ENCODE measurements at places on chromosomes 5 and 9.

DNA sequence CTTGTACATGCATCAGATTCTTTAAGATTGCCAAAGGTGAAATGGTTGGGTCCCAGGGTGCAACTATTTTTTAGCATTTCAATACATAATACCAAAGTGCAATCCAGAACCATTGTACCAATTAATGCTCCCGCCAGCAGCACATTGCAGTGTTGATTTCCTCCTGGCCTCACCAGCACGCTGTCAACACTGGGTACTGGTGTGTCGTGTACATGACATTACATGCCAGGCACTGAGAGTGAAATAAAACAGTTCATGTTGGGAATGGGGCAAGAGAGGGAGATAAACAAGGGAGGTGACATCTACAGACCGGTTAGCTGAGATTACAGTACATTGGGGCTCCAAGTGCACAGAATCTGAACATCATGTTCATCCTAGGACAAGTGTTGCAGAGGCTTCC, 37.8 kb downstream of the HMGCS1 start:
- DNase-seq, result no peak

- peak; percentile 46 for DNase-seq
These were observed 102.8 kb downstream of the SNX18 start for GRCh38 chr5:54620141-54620933.

GRCh38 chr5:172575416-172575815, 65.6 kb upstream of the NEURL1B start:
- DNase-seq, result no peak

DNA sequence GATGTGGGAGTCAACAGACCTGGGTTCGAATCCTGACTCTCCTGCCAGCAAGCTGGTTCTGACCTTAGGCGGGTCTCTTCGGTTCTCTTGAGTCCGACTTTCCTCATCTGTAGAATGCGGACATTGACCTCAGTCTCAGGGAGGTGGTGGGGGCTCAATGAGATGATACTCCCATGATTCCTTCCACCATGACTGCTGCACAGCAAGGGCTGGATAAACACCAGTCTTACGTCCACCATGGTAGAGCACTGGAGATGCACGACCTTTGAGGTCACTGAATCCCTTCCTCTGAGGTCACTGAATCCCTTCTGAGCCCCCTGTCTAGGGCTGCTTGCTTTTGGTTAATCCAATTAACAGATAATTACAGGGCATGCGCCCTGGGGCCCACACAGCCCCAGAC, 12.5 kb upstream of the SMIM23 start:
- DNase-seq, result no peak

DNA sequence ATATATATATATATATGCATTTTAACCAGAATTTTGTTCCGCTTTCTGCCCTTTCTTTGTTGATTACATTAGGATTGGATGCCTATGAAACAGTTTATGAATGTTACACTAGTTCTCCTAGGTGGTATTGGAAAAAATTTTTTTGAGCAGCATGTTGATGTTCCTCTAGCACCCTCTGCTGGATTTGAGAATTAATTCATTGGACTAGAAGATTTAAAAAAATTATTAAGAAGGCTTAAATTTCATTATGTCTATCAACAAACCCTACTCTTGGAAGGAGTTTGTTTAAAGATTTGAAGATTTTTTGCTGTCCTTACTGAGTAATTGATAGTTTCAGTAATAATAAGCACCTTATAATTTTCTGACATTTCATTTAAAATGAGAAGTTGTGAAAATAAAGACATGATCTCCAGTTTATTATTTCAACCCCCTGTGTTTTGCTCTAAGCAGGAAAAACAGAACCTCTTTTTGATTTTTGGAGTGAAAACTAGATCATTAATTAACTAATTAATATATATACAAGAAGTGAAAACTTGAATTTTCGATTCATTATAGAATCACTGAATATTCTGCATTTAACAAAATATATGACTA, 89.6 kb downstream of the CCDC171 start:
- no peak for DNase-seq

DNA sequence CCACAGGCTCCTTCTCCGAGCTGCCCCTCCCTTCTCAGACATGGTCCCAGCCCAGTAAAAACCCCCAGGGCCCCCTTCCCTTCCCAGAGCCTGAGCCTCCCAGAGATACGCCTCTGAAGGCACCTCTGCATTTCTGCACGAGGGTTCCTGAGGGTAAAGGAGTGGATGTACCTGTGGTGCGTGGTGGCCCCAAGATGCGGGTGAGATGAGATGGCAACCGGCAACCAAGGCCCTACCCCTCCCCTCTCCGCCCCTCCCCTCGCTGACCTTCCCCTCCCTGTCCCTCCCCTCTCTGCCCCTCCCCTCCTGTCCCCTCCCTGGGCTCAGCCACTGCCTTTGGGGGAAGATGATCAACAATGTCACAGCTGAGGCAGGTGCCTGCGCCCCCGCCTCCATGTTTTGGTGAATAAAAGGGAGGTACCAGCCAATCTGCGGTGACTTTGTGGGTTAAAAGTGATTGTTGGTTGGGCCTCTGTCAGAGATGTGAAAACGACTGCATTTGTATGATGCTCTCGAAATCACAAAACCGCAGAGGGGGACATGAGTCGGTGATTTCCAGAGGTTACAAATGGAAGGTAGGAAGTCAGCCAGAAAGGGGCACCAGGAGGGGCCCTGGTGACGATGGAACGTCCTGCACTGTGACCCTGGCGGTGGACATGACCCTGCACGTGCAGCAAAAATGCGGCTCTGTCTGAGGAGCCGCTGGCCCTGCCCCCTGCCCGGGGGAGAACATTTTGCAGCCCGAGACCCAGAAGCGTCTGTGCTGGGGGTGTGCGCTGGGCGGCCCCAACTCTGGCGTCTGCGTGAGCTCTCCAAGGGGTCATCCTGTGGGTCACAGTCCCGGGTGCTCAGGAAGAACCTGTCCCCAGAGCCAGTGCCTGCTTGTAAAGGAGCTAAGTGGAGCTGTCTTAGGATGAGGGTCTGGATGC, 3.7 kb downstream of the LCN9 start:
- no peak for DNase-seq

- DNase-seq, result no peak
These were observed 32.7 kb downstream of the EXOC3 start for GRCh38 chr5:475704-476101.

DNA sequence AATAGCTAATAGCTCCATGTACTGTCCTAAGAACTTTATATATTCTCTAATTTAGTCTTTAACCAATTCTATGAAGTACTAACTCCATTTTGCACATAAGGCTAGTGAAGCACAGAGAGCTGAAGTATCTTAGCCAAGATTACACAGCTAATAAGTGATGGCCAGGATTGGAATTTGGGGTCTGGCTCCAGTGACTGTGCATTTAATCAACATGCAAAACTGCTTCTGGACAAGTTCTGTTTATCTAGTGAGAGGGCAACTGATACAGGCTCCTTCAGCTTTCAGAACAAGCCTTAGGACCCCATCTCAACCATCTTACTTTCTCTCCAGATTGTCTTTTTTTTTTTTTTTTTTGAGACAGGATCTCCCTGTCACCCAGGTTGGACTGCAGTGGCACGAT, 21.3 kb downstream of the SLC25A25 start:
- DNase-seq, result no peak

GRCh38 chr9:92438900-92439526, 14.7 kb upstream of the OMD start:
- DNase-seq, result no peak

DNA sequence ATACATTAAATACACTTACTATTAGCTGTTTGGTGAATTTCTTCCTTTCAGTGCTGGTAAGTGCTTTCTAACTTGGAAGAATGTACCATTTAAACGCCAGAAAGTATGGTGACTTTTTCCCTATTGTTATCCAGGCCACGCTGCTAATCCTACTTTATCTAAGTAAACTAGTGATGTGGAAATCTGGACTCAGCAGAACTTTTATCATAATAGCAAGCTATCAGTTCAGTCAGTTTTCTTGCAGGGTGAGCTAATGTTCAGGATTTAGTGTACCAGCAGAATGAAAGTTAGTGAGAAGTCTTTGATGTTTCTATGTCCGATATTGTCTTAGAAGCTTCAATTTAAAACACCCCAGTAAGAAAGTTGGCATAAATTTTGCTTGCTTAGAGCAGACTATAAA, 72.2 kb downstream of the HSD17B4 start:
- DNase-seq, result no peak

DNA sequence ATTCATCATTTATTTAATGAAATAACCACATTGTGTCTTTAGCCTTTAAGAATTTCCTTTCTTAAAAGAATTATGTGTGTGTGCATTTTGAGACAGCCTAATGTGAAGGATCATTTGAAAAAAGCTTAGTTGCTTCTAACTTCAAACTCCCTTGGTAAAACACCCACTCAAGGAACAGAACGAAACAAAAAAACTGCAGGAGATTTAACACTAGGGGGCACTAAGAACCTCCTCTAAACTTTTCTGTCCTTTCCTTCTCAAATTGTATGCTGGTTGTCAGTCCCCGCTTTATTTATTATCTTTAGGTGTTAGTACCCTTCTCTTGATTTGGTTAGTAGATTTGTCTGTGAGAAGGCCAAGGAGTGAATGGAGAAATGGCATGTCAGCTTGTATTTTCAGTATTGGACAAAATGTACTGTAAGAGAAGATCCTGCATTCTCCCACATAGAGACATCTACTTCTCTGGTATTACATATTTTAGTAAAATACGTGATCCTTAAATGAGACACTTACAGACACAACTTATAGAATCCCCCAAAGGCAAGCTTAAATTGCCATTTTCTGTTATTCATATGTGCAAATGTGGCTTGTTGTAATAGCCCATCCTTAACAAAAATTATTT, 229.7 kb downstream of the MRPS30 start:
- DNase-seq, result no peak

DNA sequence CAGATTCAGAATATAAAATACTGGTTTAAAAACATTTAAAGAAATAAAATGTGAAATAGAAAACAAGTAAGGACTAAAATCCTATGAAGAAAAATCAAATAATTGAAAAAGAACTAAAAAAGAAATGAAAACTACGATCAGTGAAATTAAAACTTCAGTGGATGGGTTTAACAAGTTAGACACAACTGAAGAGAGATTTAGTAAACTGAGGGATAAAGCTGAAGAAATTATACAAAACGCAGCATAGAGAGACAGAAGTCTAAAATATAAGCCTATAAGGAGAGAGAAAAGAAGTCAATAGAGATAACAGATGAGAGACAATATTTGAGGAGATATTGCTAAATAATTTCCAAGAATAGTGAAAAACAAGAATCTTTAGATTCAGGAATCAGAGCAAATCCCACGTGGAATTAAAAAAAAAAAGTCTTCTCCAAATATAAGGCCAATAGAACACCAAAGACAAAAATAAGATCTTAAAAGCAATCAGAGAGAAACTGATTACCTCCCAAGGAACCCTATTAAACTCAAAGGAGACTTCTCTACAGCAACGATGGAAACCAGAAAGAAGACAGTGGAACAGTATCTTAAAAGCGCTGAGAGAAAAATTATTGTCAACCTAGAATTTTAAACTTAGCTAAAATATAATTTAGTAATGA, 59.6 kb upstream of the ABL1 start:
- DNase-seq, result no peak

DNA sequence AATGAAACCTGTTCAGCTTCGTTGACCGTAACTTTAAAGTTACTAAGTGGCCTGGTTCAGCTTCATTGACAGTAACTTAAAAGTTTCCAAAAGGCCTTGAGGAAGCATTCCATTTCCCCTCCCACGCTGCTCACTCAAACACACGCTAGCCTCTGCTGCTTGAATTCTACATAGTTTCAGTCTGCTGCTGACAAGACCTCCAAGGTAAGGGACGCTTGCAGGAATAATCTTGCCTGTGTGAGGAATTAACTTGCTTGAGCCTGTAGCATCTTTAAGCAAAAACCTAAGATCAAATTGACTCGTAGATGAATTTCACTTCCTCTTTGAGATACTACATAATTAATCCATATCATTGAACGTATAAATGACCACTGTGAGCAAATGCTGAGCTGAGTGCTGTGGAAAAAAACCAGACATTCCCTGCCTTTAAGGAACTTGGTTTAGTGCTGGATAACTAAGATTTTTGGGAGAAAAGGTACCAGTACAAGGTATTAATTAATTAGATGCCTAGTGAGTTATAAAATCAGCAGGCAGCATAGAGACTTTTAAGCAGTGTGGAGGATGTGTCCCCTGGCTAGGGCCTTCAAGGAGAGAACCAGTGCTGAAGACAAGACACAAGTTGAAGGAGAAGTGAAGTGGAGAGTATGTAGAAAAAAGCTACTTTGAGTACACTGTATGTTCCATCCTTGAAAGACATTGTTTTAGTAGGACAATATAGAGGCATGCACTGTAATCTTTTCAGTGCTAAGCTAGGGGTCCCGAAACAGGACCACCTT, 39.2 kb downstream of the GRAMD2B start:
- no peak for DNase-seq

GRCh38 chr5:74274326-74274725, 366.2 kb downstream of the ENC1 start:
- DNase-seq, result no peak

DNA sequence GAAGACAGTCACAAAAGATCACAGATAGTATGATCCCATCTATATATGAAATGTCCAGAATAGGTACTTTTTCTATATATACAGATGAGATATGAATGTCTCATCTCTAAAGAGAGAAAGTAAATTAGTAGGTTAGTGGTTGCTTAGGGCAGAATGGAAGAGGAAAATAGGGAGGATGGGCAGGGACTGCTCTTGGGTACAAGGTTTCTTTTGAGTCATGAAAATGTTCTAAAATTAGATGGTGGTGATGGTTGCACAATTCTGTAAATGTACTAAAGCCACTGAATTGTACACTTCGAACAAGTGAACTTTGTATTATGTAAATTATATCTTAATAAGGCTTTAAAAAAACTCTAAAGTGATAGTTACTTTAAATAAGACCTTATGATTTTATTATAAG, 59.6 kb upstream of the GRAMD2B start:
- peak; percentile 14 for DNase-seq

DNA sequence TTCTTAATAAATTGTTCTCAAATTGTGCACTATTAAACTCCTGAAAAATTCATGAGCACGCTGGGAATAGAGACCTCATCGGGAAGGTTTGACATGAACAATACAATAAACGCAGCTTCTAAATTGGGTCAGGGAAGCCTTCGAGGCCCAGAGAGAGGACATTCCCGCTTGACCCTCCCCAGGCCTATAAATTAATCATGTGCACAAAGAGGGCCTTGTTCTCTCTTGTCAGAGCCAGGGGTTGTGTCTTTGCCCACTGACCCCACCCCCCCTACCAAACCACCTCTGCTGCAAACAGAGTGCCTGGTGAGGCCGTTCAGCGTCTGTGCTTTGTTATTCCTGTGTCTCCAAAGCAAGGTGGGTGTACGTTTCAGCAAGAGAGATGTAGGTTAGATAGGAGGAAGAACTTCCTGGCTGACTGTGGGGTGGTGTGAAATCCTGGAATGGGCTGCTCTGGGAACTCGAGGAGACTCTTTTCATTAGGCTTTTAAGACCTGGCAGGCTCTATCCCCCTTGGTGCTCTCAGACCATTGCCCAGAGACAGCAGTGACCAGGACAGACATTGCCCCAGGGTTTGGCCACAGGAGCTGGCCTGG, 18.2 kb upstream of the DAB2IP start:
- DNase-seq, result no peak

- DNase-seq, result no peak
These were observed 59.3 kb upstream of the ZNF169 start for GRCh38 chr9:94199776-94200175.

- peak; percentile 57 for DNase-seq
These were observed 107.4 kb downstream of the SCAMP1 start for GRCh38 chr5:78467752-78468357.

- no peak for DNase-seq
These were observed 114.6 kb downstream of the FSTL4 start for GRCh38 chr5:133497608-133498348.
